ENCODE measurements at places on chromosomes 2 and 18.

DNA sequence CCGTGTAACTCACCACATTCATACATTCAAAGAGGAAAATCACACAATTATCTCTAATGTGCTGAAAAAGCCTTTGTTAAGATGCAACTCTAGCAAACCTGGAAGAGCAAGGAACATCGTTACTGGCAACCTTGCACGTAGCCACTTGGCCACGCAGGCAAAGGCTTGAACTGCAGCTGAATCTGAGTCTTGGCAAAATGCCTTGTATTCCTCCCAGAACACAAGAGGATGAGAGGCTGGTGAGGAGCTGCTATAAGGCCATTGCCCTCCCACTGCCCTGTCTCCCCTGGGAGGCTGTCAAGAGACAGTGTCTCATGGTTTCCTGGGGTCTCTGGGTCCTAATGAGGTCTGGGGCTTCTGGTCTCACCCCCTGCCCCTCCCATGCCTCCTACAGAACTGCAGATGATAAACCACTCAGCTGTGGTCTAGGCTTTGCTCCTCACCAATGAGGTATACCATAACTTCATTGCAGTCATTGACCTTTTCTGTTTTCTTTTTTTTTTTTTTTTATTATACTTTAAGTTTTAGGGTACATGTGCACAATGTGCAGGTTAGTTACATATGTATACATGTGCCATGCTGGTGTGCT is 141.4 kb downstream of the SPP2 start:
- no peak for DNase-seq

DNA sequence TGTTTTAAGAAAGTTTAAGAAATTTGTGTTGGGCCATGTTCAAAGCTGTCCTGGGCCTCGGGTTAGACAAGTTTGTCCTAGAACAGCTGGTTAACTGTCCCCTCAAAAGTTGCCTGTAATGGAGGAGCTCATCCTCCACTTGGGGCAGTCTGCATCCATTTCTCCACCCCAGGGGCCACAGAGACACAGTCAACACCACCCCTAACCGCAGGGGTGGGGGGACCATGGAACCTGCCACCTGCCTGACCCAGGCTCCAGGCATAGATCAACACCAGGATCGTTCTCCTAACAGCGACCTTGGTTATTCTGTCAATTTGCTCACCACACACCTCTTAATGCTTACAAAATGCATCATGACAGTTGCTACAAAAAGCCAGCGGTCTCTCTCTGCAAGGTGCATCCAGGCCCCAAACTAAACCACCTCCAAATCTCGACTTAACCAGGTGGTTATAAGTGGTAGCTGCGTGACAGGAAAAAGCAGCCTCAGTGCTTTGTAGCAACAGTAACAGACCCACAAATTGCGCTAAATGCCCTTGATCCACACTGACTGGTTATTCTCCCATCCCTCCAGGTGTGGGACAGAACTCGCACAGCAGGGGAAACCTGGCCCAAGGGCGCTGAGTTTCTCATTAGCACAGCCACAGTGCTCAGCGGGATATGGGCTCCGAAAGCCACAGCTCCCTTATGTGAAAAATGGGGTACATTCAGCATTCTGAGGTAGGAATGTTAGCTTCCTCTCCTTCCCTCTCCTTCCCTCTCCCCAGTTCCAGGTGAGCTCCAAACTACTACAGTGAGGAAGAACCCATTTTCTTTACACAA is 48.0 kb downstream of the HDLBP start:
- no peak for DNase-seq

DNA sequence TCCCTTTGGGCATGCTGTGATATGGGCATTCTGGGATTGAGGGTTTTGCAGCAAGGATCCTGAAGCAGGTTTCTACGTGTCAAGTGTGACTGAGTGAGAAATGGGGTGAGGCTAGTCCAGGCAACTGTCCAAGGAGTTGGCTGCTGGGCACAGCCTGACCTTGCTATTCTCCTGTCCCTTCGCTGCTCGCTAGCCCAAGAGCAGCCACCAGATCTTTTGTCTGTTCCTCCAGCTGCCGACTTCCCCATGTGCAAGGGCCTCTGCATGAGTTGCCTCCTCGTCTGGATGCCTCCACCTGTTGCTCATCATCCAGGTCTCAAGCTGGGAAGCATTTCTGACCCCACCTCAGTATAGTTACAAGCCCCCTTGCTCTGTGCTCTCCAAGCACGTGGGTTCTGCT is 71.1 kb downstream of the DYSF start:
- no peak for DNase-seq

DNA sequence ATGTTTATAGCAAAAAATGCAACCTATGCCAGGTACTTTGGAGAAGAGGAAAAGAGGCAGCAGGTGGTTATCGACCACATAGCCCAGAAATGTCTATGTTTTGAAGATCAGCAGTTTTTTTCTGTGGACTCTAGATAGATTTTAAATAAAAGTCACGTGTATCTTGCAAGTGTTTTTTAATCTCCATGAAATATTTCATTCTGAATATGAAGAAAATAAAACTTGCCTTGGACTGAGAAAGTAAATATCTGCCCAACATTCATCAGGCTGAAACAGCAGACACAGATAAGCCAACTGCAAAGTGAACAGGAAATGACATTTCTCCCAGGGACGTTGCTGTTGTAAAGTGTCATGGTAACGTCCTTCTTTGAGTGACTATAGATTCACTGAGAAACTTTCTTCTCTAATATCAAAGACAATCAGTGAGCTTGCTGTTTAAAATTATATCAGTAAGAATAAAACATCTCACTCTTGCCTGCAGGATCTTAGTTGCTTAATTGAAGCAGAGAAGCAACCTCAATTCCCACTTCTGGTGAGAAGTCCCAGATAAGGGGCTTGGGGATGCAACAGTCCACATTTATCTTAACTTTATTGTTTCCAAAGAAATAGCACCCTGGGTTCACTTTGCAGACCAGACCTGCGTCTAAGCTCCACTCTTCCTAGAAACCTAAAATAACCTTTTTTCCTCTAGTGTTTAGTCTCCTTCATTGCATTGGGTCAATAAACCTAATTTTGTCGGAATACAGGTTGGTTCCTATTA is 6.3 kb downstream of the MYOM1 start:
- DNase-seq, result no peak

DNA sequence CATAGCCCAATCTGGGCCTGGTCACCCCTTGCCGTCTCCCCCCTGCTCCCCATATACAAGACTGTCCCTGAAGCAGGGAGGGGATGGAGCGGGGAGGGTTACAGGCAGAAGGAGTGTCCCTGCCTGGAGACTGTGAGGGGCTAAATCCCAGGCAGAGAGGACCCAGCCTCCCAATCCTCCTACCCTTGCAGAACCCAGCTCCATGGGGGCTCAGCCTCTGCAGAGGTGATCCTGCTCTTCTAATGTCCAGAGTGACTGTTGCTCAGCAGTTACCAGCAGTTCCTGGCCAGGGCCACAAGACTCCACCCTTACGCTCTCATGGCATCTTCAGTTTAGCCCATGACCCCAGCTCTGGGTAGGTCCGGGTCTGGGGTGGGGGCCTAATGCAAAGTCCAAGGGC is 58.1 kb downstream of the COA5 start:
- DNase-seq, result no peak

- no peak for DNase-seq
These were observed 203.6 kb upstream of the KYNU start for GRCh38 chr2:142673836-142674235.

DNA sequence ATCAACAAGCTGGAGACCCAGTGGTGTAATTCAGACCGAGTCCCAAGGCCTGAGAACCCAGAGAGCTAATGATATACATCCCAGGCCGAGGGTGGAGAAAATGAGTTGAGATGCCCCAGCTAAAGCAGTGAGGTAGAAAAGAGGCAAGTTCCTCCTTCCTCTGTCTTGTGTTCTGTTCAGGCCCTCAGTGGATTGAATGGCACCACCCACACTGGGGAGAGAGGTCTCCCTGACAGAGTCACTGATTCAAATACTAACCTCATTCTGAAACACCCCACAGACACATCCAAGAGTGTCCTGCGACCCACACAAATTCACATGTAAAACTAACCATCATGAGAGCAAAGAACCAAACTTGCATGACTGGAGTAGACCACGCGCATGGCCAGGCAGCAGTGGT is 215.3 kb downstream of the ANAPC1 start:
- DNase-seq, result no peak
